ENCODE measurements at places on chromosomes 16 and 17.

DNA sequence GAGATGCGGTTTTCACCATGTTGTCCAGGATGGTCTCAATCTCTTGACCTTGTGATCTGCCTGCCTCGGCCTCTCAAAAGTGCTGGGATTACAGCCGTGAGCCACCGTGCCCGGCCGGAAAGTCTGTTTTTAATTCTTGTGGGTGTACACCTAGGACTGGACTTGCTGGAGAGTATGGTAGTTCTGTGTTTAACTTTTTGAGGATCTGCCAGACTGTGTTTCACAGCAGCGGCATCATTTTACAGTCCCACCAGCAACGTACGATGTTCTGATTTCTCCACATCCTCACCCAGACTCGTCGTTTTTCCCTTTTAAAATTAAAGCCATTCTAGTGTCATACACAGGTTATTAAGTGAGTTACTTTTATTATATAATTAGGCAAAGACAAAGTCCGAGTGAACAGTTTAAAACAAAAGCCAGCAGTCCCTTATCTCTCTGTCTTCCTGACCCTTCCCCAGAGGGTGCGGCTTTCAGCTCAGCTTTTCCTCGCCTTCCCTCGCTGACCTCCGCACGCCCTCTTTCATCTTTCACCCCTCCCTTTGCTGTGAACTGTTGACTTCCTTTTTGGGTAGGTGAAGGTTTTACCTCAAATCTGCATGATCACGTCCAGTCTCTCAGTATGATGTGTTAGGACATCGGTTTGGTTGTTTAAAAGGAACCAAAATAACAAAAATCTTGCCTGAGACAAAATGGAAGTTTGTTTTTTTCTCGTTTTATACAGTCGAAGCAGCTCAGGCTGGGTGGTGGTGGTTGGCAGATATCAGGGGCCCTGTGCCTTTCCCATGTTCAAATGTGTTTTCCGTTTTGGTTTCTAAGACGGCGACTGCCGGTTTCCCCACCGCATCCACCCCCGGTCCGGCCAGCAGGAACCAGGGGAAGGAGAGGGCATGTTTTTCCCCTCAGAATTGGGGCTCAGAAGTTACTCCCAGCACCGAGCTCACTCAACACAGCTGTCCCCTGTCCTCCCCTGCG is 18.0 kb downstream of the FAM234A start:
- DNase-seq: peak; percentile 12

- DNase-seq: peak; percentile 77
Measured at GRCh38 chr16:78770353-78771091, 671.1 kb downstream of the WWOX start.

- DNase-seq: no peak
Measured at GRCh38 chr17:61380836-61381525, 18.7 kb upstream of the TBX2 start.

- DNase-seq: peak; percentile 51
Measured at GRCh38 chr17:81253358-81254131, 14.4 kb downstream of the NDUFAF8 start.

GRCh38 chr17:8254881-8255280 is 5.8 kb downstream of the PFAS start:
- DNase-seq: no peak

DNA sequence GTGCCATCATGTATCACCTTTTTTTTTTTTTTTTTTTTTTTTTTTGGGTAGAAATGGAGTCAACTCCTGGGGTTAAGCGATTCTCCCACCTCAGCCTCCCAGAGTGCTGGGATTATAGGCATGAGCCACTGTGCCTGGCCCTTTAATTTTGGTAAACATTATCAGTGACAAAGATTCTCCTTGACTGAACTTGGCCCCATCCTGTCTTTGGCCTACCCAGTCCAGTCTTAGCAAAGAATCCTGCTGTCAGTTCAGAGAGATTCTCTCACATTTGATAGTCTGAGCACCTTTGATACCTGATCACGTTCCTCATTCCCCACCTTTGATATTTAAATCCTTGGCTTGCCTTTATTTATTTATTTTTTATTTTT is 11.5 kb downstream of the RAD51C start:
- no peak for DNase-seq

DNA sequence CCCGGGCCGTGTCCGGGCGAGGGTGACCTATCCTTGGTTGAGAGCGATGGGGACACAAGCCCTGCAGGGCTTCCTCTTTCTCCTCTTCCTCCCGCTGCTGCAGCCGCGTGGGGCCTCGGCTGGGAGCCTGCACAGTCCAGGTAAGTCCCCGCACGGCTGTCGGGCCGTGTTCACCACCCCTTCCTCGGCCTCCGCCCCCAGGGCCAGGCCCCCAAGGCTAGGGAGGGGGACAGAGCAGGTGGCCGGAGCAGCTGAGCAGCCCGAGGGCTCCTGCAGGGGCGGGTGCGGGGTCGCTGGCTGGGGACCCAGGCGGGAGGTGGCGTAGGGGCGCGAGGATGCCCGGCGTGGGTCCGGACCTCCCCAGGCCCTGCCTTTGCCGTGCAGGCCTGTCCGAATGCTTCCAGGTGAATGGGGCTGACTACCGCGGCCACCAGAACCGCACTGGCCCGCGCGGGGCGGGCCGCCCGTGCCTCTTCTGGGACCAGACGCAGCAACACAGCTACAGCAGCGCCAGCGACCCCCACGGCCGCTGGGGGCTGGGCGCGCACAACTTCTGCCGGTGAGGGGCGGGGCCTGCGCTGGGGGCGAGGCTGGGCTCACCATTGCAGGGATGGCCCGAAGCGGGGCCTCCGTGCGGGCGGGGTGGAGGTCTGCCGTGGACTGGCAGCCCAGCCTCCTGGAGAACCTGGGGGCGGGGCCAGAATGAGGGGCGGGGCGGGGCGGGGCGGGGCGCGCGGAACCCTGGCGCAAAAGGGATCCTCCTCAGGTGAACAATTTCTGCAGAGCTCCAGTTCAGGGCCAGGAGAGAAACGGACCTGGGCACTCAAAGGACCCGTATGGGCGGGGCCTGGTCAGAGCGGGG is 631 bp downstream of the KREMEN2 start:
- peak; percentile 46 for DNase-seq

DNA sequence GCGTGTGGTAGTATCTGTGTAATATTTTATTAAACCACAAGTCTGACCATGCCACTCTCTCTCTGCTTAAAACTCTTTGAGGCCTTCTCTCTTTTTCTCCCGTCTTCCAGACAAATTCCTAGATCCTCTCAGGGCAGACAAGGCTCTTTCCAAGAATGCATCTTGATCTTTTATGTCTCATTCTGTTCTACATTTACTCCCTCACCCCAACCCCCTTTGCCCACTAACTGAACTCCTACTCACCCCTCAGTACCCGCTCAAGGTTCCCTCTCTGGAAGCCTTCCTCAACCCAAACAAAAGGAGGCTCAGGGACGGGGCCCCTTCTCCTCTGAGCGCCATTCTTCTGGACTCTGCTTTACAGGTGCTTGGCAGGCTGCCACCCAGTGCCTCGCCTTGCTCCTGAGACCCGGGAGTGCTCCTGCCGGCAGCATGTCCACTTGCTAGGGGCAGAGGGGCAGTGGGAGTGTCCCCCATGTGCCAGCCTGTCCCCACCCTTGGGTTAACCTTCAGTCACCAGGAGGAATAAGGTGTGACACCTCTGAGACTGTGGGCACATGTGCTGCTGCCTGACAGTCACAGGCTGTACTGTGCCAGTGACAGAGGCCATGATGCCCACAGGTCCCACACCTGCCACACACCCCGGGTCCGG is 9.2 kb downstream of the SLC13A2 start:
- no peak for DNase-seq

- DNase-seq: no peak
Measured at GRCh38 chr17:10271106-10271562, 72.7 kb upstream of the GAS7 start.
